Stimulated activated CD4-positive, alpha-beta T cell treated with anti-CD3 and anti-CD28 coated beads, Interleukin-1b, Interleukin-23, amount 100 ng/mL, for 24 hours (primary cell): ENCODE measurements at places on chromosomes 2 and 18.

GRCh38 chr2:39156107-39156506 lies 35.3 kb upstream of the SOS1 start:
- no peak for DNase-seq

DNA sequence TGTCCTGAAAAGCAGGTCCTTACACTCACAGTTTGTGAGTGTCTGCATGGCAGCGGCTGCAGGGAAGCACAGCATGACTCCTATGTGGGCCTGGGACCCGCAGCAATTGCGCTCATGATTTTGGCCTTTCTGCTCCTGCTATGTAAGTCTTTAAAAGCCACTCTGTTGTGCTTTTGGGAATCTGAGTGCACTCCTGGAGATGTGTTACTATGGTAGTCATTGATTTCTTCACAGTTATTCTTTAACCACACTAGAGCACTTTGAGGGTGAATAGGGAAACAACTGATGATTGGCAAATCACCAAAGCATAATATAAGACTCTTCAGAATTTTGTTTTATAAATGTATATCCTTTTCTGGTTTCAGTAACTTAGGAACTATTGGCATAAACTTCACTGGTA lies 40.9 kb downstream of the DSG2 start:
- no peak for DNase-seq

GRCh38 chr2:206978746-206979145 lies 39.4 kb downstream of the CPO start:
- DNase-seq, result no peak

DNA sequence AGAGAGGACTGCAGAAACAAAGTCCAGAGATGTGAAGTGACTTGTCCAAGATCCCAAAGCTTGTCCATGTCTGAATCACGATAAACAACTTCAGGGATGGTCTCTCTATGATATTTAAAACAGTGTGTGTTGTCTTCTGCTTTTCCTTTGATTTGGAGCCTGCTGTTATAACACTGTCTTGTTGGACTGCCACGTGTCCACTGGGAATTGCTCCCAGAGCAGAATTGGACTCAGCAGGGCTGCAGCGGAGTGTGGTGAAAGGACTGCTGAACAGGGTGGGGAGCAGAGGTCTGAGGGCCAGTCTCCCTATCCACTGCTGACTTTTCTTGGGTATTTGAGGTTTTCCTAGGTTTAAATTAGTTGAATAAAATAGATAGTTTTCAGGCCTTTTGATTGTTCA lies 68.3 kb downstream of the IL1R2 start:
- DNase-seq, result no peak

GRCh38 chr2:112640800-112641675 lies 4.7 kb upstream of the SLC20A1 start:
- DNase-seq, result no peak

DNA sequence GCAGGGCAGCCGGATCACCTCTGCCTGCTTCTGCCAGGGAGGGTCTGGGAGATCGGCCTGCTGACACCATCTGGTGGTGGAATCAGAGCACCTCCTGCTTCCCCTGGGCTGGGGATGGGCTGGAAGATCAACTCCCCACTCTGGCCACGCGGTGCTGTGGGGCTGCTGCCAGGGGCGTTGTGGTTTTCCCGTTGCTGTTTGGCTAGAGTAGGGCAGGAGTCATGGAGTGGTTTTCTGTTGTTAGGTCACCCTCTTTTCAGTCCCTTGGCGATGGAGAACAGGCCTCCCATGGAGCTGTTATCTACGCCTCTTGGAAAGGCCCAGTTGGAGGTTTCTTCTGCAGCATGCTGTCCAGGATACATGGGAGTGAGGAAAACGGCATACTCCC lies 15.2 kb downstream of the BCL2L11 start:
- DNase-seq, result no peak

- no peak for DNase-seq
Observed at GRCh38 chr18:6022845-6023244, 127.5 kb upstream of the TMEM200C start.

GRCh38 chr2:177585234-177585863 lies 192.8 kb downstream of the AGPS start:
- DNase-seq, result no peak

DNA sequence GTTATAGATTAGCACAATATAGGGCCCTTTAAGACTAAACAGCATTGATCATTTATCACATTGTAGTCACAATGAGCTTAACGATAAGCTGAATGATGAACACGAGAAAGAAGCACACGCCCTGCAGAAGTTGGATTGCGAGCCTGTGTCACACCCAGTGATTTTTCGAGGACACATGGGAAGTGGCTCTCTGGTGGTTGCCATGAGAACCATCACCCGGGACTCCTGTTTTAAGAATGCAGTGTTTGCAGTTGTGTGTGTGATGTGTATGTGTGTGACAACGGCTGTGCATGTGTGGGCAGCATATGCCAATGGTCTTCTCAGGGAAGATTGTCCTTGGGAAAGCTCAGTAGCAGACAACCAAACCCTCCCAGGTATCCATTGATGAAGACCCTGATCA lies 69.2 kb downstream of the PDCL3 start:
- no peak for DNase-seq

GRCh38 chr2:118697781-118698180 lies 149.7 kb downstream of the EN1 start:
- no peak for DNase-seq

DNA sequence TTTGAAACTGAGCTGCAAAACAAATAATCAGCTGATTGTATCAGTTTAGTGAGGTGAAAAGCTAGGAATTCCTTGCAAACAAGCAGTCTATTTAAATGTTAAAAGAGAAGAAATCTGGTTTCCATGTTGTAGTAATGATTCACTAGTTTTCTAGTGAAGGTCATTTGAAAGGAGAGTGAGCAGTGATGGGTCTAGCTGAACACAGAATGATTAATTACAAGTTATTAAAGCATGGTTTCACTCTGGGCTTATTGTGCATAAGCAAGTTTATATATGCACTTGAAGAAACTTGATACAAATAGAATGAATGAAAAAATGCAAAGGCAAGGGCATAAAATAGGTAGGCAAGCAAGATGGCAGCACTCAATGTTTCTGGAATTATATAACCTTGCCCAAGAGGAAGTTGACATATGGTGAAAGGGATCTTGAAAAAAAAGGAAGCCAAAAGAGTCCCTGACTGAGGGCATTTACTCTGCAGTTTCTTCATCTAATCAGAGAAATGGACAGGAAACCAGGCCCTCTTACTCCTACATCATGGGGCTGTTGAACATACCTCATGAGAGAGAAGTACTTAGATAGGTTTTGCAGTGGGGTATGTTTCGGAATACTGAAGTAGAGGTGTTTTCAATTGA lies 53.2 kb downstream of the PLCL1 start:
- DNase-seq, result no peak

GRCh38 chr18:3726238-3726951 lies 276.4 kb downstream of the TGIF1 start:
- no peak for DNase-seq
